ENCODE measurements at places on chromosomes 2 and 18.

GRCh38 chr18:58637197-58637596, 8.3 kb upstream of the ALPK2 start:
- no peak for DNase-seq

GRCh38 chr2:58871469-58872142, 630.5 kb upstream of the FANCL start:
- DNase-seq = no peak

GRCh38 chr2:7707723-7708122, 790.5 kb downstream of the RNF144A start:
- DNase-seq = no peak

GRCh38 chr2:147542351-147542750, 302.5 kb upstream of the ACVR2A start:
- DNase-seq = no peak

- no peak for DNase-seq
Observed at GRCh38 chr2:96073170-96073775, 38.6 kb upstream of the GPAT2 start.
